ENCODE measurements at places on chromosomes 12 and 14.

GRCh38 chr14:46820291-46820690 is 168.7 kb upstream of the RPL10L start:
- no peak for DNase-seq

DNA sequence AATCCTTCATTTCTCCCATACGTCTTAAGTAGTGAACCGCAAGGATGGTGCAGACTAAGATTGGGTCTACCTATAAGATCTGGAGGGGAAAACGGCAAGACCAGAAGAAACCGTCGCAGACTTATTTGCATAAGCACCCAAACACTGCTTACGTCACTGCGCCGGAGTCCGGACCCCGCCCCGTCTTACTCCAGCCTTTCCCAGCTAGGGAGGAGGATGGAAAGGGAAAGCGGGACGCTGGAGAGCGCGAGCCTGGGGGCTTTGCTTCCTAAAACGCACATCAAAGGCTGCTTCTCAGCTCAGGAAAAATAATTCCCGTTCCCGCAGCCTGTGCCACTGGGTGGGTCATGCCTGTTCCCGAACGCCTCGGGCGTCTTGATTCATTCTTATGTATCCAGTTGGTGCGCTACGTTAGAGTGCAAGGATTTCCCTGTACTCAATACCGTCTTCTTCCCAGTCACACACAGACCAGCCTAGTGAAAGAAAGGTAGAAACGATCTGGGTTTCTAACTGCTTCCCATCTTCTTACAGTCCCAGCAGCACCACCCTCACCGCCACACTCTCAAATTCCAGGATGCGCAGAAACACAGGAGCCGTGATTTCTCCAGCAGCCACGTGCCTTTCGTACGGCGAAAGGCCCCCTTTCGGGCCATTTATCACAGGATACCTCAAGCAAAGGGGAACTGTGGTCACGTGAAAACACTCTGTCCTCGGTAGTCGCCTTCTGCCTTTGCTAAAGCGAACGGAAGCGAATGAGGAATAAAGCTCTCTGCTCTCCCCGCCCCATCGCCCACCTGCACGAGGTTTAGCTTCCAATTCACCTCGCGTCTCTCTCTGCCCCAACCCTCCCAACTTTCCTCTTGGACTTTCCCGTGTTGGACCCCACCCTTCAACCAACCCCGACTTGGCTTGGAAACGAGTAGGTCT is 1.1 kb downstream of the SLC6A15 start:
- peak; percentile 86 for DNase-seq

- no peak for DNase-seq
These were observed 30.7 kb downstream of the PARP11 start for GRCh38 chr12:3842517-3842916.

DNA sequence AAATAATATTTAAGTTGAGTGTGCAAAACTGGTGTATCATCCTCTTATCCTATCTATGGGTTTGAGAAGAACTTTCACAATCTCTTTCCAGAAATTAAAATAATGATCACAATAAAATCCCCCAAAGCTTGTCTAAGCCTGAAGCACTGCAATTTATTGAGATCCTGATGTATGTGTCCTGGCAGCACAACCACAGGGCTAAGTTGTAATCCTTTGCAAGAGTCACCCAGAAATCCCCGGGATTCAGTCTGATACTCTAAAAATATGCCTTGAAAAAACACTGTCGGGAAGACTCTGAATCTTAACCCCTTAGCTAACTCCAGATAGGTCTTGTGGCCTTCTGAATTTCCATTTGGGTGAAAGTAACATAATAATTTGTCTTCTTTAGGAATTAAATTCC is 40.3 kb upstream of the STXBP6 start:
- no peak for DNase-seq

DNA sequence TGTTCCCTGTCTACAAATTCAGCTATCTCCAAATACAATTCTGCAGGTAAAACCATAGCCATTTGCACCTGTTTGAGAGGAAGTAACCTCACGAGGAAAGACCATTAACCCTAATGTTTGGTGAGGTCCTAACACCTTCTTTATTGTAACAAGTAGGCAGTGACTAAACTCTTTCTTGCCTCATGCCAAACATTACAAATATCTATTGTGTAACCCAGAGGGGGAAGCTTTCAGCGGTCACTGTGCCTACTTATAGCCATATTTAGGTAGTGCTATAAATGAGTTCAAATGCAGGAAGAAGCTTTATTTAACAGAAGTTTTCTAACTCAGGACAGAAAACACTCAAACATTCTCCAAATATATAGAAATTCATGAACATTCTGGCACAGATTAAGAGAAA is 252.7 kb downstream of the LRFN5 start:
- DNase-seq: no peak

DNA sequence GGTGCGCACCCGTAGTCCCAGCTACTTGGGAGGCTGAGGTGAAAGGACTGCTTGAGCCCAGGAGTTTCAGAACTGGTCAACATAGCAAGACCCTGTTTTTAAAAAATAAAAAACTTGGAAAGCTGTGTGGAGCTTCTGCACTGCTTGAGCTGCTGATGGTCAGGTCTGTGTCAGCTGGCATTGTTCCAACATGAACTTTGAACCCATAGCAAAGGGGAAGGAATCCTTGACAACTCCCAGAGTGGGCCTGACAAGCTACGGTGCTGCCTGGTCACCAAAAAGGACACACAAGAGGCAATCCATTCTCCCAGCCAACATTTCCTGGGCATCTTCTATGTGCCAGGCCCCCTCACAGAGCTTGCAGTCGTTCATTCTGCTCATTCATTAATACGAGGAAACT is 16.4 kb upstream of the LTBP2 start:
- no peak for DNase-seq

GRCh38 chr14:65339866-65340265 is 72.7 kb upstream of the FUT8 start:
- DNase-seq: no peak

- no peak for DNase-seq
These were observed 221.8 kb downstream of the PHLDA1 start for GRCh38 chr12:75809746-75810145.
